ENCODE measurements at places on chromosomes 5 and 9.

DNA sequence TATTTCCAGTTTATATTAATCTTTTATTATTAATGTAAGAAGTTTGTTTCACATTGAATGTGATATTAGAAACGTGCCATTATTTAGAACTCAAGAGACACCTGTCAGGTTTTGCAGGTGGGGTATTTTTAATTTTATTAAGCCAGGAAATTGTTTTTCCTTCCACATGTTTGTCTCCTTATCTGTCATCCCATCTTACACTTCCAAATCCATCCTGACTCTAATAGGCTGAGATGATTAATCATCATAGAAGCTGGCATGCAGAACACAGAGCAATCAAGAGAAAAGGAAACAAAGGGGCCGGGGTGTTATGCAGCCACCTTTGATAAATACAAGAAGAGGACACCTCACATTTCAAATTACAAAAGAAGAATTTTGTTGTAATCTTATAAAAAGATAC is 506.5 kb downstream of the ISL1 start:
- DNase-seq, result no peak

DNA sequence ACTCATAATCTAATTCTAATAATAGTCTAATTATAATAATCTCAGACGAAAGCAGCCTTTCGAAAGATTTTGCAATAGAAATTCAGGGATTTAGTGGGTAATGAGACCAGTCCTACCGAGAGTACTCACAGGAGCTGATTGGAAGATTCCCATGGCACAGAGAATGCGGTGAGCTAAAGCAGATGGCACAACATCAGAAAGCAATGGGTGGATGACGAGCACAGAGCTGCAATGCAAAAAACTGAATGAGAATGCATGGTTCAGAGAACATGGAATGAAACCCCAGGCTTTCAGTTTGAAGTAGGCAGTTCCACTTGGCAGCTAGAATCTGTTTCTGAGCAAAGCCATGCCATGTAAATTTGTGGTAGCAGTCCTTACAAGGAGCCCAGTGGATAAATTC is 78.2 kb upstream of the SPINK5 start:
- no peak for DNase-seq

GRCh38 chr5:820245-820644 is 30.5 kb downstream of the ZDHHC11 start:
- no peak for DNase-seq

- DNase-seq, result no peak
These were observed 1.3 kb upstream of the POU4F3 start for GRCh38 chr5:146337264-146337904.

GRCh38 chr9:127562841-127563401 is 49.2 kb upstream of the STXBP1 start:
- DNase-seq, result no peak

GRCh38 chr5:157285310-157286035 is 19.6 kb downstream of the CYFIP2 start:
- no peak for DNase-seq

GRCh38 chr5:134086225-134086942 is 28.1 kb upstream of the TCF7 start:
- no peak for DNase-seq

- DNase-seq, result no peak
These were observed 39.0 kb upstream of the TMEM250 start for GRCh38 chr9:136157477-136158265.

DNA sequence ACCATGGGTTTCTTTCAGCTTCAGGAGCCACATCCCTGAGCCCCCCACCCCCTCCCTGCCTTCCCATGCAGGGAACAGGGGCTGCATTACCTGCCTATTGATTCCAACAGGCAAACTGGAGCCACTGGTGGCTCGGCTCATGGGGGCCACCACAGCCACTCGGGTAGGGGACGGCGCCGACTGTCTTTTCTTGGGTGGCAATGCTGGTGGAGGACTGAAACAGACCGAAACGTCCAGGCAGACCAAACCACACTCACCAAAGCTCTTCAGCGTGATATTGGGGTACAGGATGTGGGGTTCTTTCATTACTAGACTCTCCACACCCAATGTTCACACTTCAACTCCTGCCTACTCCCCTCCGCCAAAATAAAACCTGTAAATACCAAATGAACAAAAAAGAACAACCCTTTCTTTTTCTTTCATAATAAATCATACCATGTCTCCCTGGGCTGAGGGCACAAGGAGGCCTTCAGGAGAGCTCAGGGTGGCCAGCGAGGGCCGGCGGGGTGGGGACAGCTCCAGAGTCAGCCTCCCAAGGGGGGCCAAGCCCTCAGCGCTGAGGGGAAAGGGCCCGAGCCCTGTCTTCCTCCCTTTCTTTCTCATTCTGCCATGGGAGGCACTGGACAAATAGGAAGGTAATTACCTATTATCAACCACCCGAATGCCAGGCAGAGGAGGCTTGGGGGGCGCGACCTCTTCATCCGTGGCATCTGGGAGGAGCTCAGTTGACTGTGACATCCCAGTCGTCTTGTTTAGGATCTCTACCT is 83.3 kb downstream of the PRRT1B start:
- DNase-seq, result no peak

DNA sequence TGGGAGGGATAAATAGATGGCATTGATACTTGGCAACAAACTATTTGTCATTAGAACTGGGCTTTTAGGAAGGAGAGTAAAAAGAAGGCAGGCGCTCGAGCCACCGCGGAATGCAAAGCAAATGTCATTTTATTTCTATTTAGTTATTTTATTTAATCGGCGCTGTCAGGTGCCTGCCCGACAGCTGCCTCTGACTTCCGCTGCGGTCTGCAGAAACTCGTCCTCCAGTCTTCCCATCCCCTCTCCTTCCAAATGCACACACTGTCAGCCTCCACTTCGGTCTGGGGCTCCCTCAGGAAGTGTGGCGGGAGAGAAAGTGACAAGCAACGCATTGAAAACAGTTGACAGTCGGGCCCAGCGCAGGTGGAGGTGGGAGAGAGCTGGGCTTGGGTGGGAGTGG is 29.3 kb downstream of the ASS1 start:
- no peak for DNase-seq

GRCh38 chr9:5593904-5594303 is 35.0 kb upstream of the RIC1 start:
- DNase-seq, result no peak
